Astrocyte (in vitro differentiated cells and primary cell): ENCODE measurements at places on chromosomes 11 and 22. TPM values are rescaled to one million over a fixed set of nuclear protein-coding genes. Genes with fewer than 3 reads are reported as not detected.

- H3K27me3 ChIP-seq: no peaks in the 10 kb centered on the region
- no peaks in the 10 kb centered on the region for H3K36me3 ChIP-seq
- peak; percentile 25 for DNase-seq
- no peak overlapping the region for H3K27ac ChIP-seq
These were observed 192.8 kb downstream of the ETS1 start for GRCh38 chr11:128394431-128395089.

GRCh38 chr11:47667555-47667954, 25.2 kb upstream of the MTCH2 start:
- H3K4me3 ChIP-seq: no peak overlapping the region
- no peak overlapping the region for H3K27ac ChIP-seq
- no peaks in the 10 kb centered on the region for H3K36me3 ChIP-seq
- H3K4me1 ChIP-seq: no peaks in the 10 kb centered on the region

DNA sequence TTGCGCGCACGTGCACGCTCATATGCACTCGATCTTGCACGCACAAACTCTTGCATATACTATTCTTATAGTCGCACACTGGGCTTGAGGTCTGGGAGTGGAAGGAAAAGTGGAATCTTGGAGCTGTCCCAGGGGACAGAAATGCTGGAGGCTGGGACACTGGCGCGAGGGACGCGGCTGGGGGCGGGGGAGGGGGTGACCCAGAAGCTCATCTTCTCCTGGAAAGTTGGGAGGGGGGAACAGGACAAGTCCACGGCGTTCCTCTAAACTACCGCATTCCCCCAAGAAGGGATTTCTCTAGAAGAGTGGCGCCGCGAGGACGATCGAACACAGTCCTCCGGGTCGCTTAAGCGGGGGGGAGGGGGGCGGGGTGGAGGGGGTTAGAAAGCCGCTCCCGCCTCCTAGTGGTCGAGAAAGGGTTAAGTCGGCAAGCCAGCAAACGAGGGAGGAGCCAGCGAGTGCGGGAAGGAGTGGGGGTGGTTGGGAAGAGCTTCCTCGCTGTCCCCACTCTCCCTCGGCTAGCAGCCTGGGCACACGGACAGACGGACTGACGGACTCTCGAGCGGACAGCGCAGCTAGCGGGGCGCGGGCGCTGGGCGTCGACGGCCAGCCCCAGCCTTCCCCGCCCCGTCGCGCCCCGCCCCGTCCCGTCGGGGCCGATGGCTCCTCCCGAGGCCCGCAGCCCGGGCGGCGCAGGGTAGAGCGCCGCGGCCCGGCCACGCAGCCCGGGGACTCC, at the start of gene RTN4RL2:
RTN4RL2 (plus strand) TSS at position 507 of the 736 bp plus-strand sequence. CDS start 338 bp downstream, outside the sequence.
- peaks cover 13% of the 10 kb centered on the region for H3K4me1 ChIP-seq
- H3K36me3 ChIP-seq: no peaks in the 10 kb centered on the region
- peak within 1 kb of the TSS; percentile 17 for H3K4me3 ChIP-seq
- H3K27ac ChIP-seq: no peak within 1 kb of the TSS
- peak; percentile 11 for DNase-seq

GRCh38 chr22:45905924-45906865, 70.8 kb downstream of the WNT7B start:
- H3K27me3 ChIP-seq: no peaks in the 10 kb centered on the region
- peak; percentile 60 for DNase-seq
- no peak overlapping the region for H3K4me3 ChIP-seq
- H3K4me1 ChIP-seq: peaks cover 27% of the 10 kb centered on the region
- H3K27ac ChIP-seq: no peak overlapping the region

DNA sequence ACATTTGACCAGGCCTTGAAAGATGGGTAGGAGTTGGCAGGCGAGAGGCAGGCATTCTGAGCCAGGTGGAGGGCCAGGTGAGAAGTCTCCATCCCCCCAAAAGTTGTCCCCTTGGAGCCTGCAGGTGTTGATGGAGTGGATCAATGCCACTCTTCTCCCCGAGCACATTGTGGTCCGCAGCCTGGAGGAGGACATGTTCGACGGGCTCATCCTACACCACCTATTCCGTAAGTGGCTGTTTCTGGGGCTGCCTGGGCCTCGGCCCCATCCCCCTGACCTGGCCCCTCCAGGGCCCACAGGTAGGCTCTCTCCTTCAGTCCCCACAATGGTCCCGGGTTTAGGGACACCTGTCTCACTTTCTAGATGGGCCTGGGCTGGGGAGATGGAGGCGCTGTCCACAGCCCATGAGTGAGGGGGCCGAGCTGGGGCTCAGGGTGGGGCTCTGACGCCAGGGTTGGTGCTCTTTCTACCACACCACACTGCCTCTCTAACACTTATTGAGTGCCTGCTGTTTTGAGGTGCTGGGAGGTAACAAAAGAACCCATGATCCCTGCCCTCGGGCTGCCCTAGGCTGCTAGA, 7.0 kb downstream of the PARVG start:
- DNase-seq: no peak
- H3K4me3 ChIP-seq: no peak overlapping the region
- H3K27me3 ChIP-seq: peaks cover 8% of the 10 kb centered on the region
- H3K4me1 ChIP-seq: no peaks in the 10 kb centered on the region
- H3K27ac ChIP-seq: no peak overlapping the region
- H3K36me3 ChIP-seq: no peaks in the 10 kb centered on the region

GRCh38 chr11:63944987-63945386, 6.2 kb downstream of the NAA40 start:
- H3K27ac ChIP-seq: no peak overlapping the region
- H3K36me3 ChIP-seq: peaks cover 2% of the 10 kb centered on the region
- no peak for DNase-seq
- H3K4me3 ChIP-seq: no peak overlapping the region

DNA sequence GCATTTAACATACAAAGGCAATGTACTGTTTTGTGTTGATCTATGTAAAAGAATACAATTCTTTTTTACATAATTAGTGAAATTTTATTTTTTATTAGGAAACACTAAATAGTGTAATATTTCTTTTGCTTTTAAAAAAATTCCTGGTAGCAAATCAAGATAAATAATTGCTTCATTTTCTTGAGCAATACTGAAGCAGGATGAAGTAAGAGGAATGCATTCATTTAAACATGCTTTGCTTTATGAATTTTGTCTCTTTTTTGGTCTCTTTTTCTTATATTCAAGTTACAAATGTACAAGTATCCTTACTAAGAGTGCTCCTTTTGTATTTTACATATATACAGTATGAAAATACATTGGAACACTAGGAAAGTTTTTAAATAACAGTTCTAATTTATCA, 144.4 kb upstream of the TEAD1 start:
- no peak overlapping the region for H3K27ac ChIP-seq
- H3K36me3 ChIP-seq: peaks cover 15% of the 10 kb centered on the region
- no peaks in the 10 kb centered on the region for H3K27me3 ChIP-seq
- no peak for DNase-seq
- no peak overlapping the region for H3K4me3 ChIP-seq

- no peak overlapping the region for H3K4me3 ChIP-seq
- no peak overlapping the region for H3K27ac ChIP-seq
- no peaks in the 10 kb centered on the region for H3K4me1 ChIP-seq
- H3K36me3 ChIP-seq: no peaks in the 10 kb centered on the region
- peak; percentile 32 for DNase-seq
- no peaks in the 10 kb centered on the region for H3K27me3 ChIP-seq
These were observed 400.2 kb downstream of the MN1 start for GRCh38 chr22:27401321-27401720.

Gene TRPM5
- total RNA-seq: not detected in 2 replicates

Gene OR8G1
- total RNA-seq: not detected in 2 replicates
